ENCODE measurements at places on chromosomes 4 and X.

DNA sequence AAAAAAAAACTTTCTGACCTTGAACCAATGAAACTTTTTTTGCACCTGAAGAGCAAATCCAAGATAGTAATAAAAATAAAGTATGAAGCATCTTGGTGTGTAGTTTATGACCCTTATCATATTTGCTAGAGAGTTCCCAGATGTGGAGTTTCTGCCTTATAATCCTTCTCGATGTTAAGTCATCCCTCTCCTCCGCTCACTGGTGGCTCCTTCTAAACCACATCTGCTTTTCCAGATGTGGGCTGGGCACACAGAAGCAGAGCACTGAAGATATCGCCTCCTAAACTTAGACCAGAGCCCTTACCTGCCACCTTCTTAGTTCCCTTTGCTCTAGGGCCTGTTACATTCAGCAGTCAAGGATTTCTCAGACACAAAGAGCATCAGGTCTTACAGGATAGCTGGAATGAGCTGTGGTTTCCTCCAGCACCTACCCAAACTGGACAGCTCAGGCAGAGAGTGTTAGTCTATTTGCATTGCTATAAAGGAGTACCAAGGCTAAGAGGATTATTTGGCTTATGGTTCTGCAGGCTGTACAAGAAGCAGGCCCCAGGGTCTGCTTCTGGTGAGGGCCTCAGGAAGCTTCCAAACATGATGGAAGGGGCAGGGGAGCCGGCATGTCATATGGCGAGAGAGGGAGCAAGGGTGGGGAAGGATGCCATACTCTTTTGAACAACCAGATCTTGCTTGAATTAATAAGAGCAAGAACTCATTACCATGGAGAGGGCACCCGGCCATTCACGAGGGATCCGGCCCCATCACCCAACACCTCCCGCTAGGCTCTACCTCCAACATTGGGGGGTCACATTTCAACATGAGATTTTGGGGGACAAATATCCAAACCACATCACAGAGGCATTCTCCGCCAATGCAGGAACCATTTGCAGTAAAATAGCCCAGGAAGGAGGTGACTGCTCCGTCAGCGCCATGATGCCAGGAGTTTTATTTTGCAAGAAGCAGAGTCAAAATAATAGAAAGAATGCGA is 75.6 kb upstream of the HELT start:
- H3K36me3 ChIP-seq = no peaks in the 10 kb centered on the region
- no peaks in the 10 kb centered on the region for H3K4me1 ChIP-seq
- H3K4me3 ChIP-seq = no peak overlapping the region
- H3K27ac ChIP-seq = no peak overlapping the region
- no peak for DNase-seq

GRCh38 chr4:118916691-118917289 is 28.1 kb downstream of the SYNPO2 start:
- no peaks in the 10 kb centered on the region for H3K27me3 ChIP-seq
- peak overlapping the region; percentile 31 for H3K27ac ChIP-seq
- H3K4me1 ChIP-seq = peaks cover 31% of the 10 kb centered on the region
- no peak for DNase-seq

GRCh38 chrX:71998836-71999509 is 88.3 kb downstream of the NHSL2 start:
- peak; percentile 44 for DNase-seq
- no peaks in the 10 kb centered on the region for H3K36me3 ChIP-seq

- peak overlapping the region; percentile 85 for H3K27ac ChIP-seq
- H3K27me3 ChIP-seq = peaks cover 52% of the 10 kb centered on the region
- peaks cover 5% of the 10 kb centered on the region for H3K4me1 ChIP-seq
- H3K4me3 ChIP-seq = peak overlapping the region; percentile 57
- peak; percentile 78 for DNase-seq
- no peaks in the 10 kb centered on the region for H3K36me3 ChIP-seq
Observed at GRCh38 chr4:37452952-37453280, 208.4 kb downstream of the NWD2 start.

GRCh38 chr4:99024481-99025275 is 29.2 kb downstream of the METAP1 start:
- no peak overlapping the region for H3K27ac ChIP-seq
- H3K4me3 ChIP-seq = no peak overlapping the region
- DNase-seq = peak; percentile 49
- no peaks in the 10 kb centered on the region for H3K27me3 ChIP-seq
